Activated T-helper 1 cell treated with anti-CD3 and anti-CD28 coated beads, Interleukin-2, amount 50 U/mL, for 16 hours (primary cell): ENCODE measurements at places on chromosomes 5 and 9.

GRCh38 chr5:157592594-157592993 is 17.0 kb upstream of the ADAM19 start:
- DNase-seq: no peak

GRCh38 chr5:141989720-141990119 is 20.8 kb downstream of the RNF14 start:
- no peak for DNase-seq

- DNase-seq: no peak
These were observed 7.6 kb downstream of the TMEM174 start for GRCh38 chr5:73180566-73180965.

DNA sequence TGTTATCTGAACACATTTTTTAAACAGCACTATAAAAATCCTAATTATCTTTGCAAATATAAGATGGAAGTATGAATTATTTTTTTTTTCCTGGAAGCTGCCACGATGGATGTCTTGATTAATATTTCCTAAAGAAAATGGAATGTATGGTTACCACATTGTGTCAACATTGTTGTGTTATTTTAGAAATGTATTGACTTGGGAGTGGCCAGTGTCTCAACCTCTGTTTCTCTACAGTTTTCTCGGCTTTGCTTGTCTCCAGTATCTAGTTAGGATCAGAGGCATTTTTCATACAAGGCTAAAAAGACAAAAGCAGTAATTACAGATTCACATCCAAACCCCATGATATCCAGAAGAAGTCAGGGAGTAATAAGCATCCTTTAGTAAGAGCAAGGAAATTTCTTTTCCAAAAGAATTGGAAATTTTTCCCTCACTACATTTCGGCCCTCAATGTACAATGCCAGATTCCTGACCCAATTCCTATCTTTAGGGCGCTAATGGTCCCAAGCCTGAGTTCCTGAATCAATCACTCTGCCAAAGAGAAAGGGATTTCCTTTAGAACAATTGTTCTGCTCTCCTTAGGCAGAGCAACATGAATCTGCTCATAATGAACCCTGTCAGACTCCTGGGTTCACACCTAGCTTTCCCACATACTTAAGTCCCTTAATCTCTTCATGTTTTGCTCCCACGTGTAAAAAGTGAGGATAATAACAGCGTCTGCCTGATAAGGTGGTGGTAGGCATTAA is 111.7 kb downstream of the EDIL3 start:
- no peak for DNase-seq
